Activated T-helper 1 cell treated with Interleukin-2 at 50 U/mL for 16 hours (primary cell): ENCODE measurements at places on chromosomes 12 and 14.
A peak's percentile ranks its signal among the peaks of the same experiment; 100 is the strongest.

GRCh38 chr12:88113871-88114270, 28.0 kb downstream of the CEP290 start:
- DNase-seq: no peak

DNA sequence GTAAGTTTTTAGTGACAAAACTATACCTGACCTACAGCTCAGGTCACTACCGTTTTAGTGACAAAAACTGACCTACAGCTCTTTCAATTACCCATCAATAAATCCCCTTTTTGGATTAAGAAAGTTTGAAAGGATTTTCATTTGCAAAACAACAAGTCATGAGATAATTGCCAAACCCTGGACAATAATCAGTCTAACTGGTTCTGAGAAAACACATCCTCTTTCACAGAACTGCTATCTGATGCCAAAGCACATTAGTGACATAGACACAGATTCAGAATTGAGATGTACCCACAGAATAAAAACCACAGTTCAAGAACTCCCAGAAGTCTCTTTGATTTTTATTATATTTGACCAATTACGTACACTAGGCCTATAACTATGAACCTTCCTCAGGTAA, 126.0 kb upstream of the COCH start:
- no peak for DNase-seq

DNA sequence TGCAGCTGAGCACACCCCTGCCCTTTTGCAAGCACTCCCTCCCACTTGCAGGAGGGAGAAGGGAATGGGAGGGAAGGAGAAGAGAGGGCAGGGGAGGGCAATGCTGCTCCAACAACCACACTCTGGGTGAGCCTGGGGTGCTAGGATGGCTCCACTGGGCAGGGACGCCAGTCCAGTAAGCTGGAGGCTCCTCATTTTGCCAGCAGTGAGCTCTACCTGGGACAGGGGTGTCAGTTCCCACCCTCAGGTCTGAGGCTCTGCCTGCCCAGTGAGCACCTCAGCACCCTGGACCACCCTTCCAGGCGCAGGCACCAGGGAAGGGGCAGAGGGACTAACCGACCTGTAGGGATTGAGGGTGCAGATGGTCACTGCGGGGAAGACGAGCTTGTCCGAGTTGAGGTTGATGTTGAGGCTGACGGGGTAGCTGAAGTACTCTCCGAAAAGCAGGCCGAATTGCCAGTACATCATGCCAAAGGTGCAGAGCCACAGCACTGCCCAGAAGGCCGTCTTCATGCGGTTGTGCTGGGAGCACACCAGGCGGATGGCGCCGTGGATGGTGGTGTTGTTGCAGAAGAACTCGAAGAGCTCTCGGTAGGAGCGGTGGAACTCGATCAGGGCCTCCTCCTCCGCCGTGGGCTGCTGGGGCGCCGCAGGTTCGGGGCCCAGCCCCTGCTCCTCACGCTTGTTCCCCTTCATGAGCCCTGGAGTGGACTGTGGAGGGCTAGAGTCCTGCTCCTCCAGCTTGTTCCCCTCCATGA, 1.2 kb downstream of the SCNN1A start:
- DNase-seq: no peak

GRCh38 chr14:65072937-65073336, 29.4 kb downstream of the MAX start:
- no peak for DNase-seq

DNA sequence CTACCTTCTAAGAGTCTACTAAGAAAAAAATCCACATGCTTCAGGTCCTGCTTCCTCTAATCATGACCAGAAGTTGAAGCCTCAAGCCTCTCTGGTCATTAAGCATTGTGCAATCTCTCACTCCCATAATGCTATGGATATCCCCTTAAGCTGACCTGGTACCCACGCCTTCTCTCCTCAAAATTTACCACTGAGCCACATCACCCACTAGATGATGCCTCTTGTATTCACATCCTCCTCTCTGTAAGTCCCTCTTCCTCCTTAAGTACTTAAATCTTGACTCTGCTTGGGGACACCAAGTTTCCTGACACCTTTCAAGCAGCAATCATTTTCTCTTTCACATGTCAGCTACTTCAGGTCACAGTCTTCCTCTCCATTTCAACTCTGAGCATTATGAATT, 9.8 kb downstream of the GALNT4 start:
- DNase-seq: no peak

DNA sequence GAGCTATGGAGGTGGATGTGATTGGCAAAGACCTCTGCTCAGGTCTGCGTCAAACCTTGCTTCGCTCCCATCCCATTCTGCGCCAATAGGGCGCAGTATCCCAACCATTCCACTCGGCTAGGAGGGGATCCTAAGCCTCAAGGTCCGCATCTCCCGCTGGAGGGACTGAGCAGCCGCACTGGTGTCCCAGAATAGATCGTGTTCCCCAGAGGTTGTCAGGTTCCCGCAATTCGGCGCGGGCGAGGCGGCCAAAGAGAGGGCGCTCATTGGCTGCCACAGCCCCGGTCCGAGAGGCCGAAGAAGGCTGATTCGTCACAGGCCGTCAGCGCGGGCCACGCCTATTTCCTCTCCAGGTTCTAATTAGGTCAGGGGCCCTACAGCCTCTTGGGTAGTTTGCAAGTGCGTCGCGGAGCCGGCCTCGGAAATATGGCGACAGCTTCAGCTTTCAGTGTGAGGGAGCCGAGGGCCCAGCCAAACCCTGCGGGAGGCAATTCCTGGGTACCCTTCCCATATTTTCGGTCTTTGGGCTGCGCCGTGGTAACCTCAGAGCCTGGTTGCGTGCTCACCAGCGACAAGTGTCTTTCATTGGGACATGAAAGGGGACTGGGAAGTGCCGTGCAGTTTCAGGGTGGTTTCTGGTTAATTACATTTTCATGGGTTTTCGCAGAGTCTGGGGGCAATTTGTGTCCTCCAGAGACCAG, 5.0 kb downstream of the OR10AD1 start:
- DNase-seq: peak; percentile 81

DNA sequence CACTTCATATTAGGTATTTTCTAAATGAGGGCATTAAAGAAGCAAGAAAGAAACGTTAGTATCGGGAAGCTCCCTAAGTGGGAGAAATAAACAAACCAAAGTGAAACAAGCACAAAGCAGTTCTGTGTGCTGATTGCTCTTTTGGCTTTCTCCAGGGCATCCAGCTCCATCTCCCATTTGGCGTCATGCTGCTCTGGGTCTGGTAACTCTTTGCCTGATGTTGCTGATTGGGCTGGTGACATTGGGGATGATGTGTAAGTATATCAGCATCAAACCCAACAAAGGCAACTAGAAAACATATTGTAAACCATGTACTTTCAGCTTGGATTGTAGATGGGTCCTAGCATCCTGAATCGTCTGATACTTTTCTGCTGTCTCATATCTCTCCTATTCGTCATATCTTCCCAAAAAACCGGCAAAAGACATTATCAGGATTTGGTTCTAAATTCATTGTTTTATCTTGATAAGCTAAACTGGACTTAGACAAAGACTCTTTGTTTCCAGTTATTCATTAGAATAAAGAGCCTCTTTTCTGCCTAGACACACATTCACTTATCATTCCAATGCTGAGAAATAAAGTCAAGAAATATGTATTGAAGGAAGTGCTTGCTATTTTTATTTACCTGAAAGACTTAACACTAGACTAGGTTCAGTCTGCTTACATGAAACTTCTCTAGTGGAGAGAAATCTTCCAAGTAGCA, 2.4 kb downstream of the CLEC12B start:
- no peak for DNase-seq

- DNase-seq: no peak
Measured at GRCh38 chr14:73248108-73248868, 11.0 kb downstream of the PAPLN start.
